Activated T-cell treated with anti-CD3 and anti-CD28 coated beads for 4 hours (primary cell): ENCODE measurements at places on chromosomes 4 and X.

DNA sequence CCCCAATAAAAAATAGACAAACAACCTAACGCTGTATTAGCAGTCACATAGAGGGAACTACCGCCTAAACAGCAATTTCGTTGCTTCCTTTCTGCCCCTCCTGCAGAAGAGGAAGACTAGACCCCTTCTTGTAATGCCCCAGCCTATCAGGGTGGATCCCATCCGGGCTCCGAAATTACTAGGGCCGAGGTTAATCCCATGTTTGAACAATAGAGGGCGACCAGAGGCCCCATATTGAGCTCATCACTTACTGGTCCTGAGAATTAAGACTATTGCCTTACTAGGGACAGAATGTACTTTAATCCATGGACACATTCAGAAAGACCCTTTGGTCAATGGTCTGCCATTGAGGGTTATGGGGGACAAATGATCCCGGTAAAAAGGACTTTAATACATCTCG lies 11.8 kb upstream of the ZNF630 start:
- DNase-seq: peak; percentile 31

- peak; percentile 29 for DNase-seq
Measured at GRCh38 chrX:65596270-65597034, 61.9 kb upstream of the LAS1L start.

- DNase-seq: no peak
Measured at GRCh38 chr4:108813261-108813660, 50.4 kb upstream of the ETNPPL start.

DNA sequence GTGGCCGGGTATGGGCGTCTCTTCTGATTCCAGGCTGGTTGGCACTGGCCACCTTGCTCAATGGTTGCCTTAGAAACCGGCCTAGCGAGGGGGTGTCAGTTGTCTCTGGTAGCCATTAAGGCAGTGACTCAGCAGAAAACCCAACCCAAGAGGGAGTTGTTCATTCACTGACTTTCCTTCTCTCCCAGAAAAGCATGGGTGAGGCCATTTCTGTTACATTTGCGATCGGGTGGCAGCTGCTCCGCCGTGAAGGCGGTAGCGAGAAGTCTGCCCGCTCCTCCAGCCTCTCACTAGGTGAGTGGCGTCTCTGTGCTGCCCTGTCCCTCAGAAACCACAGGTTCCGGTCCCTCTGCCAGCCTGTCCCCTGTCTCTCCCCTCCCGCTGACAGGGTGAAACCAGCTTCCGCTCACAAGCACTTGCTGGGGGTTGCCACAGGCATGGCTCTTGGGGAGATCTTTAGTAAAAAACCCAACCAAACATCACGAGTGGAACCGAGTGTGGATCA lies 17.4 kb downstream of the IRAK1 start:
- no peak for DNase-seq

DNA sequence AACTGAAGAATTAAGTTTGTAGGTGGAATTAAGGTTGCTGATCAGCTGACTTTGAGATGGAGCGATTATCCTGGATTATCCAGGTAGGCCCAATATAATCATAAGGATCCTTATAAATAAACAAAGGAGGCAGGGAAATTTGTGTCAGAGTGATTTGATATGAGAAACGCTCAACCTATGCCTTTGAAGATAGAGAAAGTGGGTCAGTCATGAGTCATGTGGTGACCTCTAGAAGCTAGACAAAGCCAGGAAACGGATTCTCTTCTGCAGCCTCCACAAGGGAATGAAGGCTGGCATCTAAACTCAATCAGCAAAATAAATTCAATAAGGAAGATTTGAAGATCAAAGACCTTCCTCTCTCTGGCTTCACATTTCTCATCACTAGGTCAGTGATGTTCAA lies 41.5 kb upstream of the SMIM10 start:
- no peak for DNase-seq

GRCh38 chr4:7815562-7815961 lies 124.1 kb downstream of the AFAP1 start:
- no peak for DNase-seq

DNA sequence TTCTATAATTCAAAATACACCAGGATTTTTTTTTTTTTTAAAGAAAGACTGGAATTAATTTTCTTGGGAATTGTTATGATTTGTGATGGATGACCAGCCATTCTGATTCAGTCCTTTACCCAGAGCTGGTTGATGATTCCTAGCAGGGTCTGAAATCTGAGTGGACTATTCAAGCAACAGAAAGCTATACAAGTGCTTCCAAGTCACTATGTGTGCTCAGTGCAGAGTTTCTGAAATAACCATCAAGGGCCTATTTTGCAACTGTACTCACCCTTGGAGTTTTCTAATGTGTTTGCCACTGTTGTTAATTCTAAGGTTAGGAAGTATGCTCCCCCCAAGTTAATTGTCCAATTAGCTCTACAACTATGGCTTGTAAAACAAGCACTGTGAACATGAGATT lies 137.7 kb upstream of the RAPGEF2 start:
- DNase-seq: no peak

- DNase-seq: no peak
Measured at GRCh38 chr4:161680146-161680545, 483.7 kb downstream of the FSTL5 start.

DNA sequence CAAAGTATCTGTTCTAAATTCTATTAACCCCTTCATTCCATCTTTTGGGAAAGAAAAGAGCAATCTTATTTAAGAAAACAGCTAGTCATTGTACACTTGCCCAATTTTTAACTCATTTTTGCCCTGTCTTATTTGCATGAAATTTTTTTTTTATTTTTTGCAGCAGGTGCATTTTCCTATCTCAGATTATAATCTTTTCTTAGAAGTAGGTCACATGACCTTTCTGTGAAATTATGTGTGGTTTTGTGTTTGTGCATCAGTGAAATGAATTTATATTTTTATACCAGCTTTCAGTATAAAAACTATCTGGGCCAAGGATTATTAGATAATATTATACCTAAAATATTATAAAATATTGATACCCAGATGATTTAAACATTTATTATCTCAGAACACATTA lies 145.6 kb downstream of the INPP4B start:
- DNase-seq: no peak

- no peak for DNase-seq
Measured at GRCh38 chr4:55008166-55009056, 117.0 kb downstream of the KDR start.

- DNase-seq: no peak
Measured at GRCh38 chrX:67295924-67296323, 247.9 kb upstream of the AR start.

DNA sequence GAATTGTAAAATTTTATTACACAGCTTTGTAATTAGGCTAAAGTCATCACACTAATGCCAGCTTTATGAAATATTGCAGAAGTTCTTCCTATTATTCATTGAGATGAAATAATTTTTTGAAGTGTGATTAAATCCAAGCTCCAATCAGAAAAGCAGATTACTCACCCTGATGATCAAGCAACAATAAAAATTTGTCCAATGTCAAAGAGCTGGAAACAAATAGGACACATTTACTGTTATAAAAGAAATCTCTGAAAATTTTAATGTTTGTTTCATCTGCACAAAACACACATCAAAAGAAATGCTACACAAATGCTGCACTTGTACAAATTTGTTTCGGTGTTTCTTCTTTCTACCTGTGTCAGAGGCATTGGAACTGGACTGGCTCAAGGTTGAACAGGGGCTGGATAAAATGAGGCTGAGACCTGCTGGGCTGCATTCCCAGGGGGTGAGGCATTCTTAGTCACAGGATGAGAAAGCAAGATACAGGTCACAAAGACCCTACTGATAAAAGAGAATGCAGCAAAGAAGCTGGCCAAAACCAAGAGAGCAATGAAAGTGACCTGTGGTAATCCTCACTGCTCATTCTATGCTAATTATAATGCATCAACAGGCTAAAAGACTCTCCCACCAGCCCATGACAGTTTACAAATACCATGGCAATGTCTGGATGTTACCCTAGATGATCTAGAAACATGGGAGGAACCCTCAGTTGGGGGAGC lies 78.3 kb downstream of the GASK1B start:
- DNase-seq: no peak

DNA sequence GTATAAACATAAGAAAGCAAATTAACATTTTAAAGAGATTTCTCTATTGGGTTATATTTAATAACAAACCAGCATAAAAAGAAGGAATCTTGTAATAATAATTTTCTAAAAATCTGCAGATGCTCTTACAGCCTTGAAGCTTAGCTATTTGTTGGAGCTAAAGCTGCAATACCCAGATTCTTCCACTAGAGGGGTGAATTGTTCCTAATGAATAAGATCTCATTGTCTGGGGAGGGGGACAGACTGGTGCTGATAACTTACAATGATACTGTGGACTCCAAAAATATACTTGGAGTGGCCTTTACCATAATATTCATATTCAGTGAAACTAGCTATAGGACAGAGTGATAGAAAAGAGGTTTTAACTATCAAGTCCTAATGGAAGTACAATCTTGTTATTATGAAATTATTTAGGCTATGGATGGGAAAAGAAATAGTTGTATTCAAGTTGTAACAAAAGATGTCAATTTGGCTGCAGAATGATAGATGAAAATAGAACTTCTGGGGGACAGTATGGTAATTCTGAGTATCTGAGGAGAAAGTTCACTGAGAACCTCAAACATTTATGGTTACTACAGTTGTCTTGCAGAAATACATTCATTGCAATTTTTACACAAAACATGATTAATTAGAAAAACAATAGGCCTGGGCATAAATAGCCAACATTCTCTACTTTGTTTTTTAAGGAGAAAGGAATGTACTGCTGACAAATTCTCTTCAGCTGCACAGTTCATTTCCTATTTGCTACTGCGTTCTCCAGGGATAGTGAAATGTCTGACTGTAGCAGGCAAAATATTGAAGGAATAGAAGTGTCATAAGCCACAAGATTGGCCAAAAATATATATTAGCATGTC lies 443.3 kb downstream of the GBA3 start:
- no peak for DNase-seq

GRCh38 chr4:112953262-112953661 lies 96.2 kb upstream of the ANK2 start:
- DNase-seq: no peak

GRCh38 chr4:69051576-69051943 lies 44.7 kb upstream of the UGT2B7 start:
- DNase-seq: no peak

- DNase-seq: no peak
Measured at GRCh38 chr4:119130365-119131065, 5.1 kb upstream of the MYOZ2 start.

- DNase-seq: no peak
Measured at GRCh38 chr4:100118181-100118580, 72.1 kb downstream of the DDIT4L start.

GRCh38 chr4:28518561-28519165 lies 1658.0 kb downstream of the STIM2 start:
- DNase-seq: no peak

GRCh38 chr4:72690771-72691170 lies 121.8 kb upstream of the ADAMTS3 start:
- no peak for DNase-seq

DNA sequence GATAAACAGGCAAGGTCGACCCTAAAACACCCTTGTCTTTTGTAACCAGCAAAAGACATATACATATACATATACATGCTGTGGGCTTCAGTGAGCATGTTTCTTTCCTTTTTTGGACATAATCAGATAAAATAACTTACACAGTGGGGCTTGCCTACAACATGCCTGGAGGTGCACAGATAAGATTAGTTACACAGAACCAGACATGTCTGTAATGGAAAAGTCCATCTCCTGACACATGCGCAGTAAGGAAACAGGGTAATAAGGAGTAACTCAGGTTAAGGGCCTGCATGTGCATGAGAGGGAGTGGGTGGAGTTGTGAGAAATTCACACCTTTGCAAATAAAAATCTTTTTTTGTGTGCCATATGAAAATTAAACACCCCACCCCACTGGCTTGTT lies 3.4 kb downstream of the UGT2A1 start:
- DNase-seq: no peak

DNA sequence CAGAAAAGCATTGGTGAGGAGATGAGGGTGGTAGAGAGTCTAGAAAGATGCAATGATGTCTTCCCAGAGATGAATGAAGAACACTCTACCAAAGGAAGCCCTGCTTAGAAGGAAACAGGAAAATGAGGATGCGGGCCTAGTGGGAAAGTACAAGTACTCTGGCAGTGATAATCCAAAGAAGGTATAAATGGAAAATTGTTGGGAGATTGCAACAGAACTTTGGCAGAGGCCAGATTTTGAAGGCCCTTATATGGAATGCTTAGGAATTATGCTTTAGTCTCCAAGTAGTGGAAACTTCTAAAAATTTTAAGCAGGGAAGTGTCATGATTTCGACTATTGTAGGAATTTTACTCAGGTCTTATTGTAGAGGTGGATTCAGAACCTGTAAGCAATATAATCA lies 11.0 kb downstream of the ARSJ start:
- no peak for DNase-seq

DNA sequence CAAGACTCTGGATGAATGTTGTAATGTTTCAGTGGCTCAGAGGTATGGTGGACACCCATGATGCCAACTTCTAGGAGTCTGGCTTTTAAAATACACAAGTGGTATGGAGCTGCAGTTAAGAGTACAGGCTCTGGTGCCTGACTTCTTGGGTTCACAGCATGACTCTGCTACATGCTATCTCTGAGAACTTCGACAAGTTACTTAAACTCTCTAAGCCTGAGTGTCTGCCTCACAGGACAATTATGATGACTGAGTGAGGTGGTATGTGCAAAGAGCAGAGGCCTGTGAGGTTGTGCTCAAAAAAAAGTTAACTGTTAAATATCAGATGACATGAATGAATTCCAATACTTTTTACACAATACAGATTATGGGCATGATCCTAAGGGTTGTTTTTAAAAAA lies 90.9 kb upstream of the SRD5A3 start:
- no peak for DNase-seq

- DNase-seq: no peak
Measured at GRCh38 chrX:110277609-110278008, 40.3 kb downstream of the AMMECR1 start.

DNA sequence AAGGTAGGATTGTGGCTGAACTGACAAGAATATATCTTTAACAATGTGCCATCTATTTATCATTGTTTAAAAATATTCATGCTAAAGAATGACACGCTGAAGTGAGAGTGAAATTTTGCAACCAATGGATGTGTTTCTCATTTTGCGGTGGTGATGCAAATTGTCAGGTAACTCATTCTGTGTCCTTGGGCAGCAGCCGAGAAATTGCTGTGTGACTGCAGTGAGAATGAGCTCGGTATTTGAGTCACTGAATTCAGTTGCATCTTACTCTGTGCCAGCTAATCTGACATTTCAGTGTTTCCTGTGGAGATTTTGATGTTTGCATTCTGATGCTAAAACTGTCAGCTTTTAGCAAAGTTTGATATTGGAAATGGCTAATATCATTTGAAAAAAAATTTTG lies 28.1 kb downstream of the MCUB start:
- DNase-seq: no peak

- no peak for DNase-seq
Measured at GRCh38 chrX:45306794-45307193, 106.1 kb upstream of the DIPK2B start.

- no peak for DNase-seq
Measured at GRCh38 chr4:2977211-2978088, 14.1 kb downstream of the GRK4 start.

- no peak for DNase-seq
Measured at GRCh38 chr4:137470806-137471205, 61.5 kb downstream of the PCDH18 start.
